ENCODE measurements at places on chromosomes 2 and 18.

- DNase-seq = no peak
These were observed 189.3 kb downstream of the CLIP4 start for GRCh38 chr2:29304399-29305060.

GRCh38 chr2:58407487-58407886 is 166.4 kb upstream of the FANCL start:
- DNase-seq = no peak

- no peak for DNase-seq
These were observed 109.1 kb downstream of the CPO start for GRCh38 chr2:207048416-207048815.

DNA sequence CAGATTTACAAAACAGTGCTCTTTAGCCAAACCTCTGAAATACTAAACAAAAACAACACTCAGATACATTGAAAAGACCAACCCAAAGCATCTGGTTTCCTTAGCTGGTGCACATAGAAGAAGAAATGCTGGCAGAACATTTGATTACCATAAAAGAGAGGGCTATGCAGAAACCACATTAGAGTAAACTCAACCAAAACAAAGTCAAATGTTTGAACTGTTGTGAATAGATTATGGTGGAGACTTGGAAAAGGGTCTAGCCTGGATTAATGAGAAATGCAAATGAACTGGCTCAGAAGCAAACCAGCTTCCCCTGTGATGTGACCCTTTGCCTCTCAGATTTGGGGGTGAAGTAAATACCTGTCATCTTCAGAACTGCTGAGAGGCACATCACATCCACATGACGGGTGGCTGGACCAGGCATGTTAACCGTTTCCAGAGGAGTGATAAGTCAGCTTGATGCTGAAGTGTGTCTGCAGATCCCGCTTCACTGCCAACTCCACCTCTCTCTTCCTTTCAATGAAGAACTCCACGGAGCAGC is 153.0 kb downstream of the NRP2 start:
- DNase-seq = no peak

GRCh38 chr2:41972179-41972578 is 75.6 kb upstream of the PKDCC start:
- DNase-seq = no peak

Measured in kidney (tissue), 22 donors.